Stimulated activated CD8-positive, alpha-beta memory T cell treated with anti-CD3 and anti-CD28 coated beads, Interleukin-12 subunit alpha, Interleukin-12 subunit beta, amount 100 ng/mL, for 1 hour (primary cell): ENCODE measurements at places on chromosomes 11 and 22.

GRCh38 chr11:134997652-134998320 lies 585.7 kb upstream of the B3GAT1 start:
- DNase-seq, result no peak

DNA sequence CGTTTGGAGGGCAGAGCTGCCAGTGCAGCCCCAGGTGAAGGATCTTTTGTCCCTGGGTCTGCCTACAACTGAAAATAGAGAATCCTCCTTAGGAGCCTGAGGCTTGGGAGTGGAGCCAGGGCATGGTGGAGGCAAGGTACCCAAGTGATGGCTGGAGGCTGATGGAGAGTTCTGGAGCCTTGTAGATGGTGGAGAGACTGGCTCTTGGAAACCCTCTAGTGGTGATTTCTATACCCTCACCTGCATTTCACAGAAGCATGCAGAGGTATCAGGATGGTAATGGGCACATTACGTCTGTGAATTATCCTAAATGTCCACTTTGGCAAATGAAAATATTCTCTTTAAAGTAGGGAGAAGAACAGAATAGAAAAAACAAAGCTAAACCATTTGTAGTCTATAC lies 44.4 kb downstream of the INSC start:
- DNase-seq, result no peak

GRCh38 chr11:13956988-13957387 lies 5.5 kb upstream of the SPON1 start:
- no peak for DNase-seq

DNA sequence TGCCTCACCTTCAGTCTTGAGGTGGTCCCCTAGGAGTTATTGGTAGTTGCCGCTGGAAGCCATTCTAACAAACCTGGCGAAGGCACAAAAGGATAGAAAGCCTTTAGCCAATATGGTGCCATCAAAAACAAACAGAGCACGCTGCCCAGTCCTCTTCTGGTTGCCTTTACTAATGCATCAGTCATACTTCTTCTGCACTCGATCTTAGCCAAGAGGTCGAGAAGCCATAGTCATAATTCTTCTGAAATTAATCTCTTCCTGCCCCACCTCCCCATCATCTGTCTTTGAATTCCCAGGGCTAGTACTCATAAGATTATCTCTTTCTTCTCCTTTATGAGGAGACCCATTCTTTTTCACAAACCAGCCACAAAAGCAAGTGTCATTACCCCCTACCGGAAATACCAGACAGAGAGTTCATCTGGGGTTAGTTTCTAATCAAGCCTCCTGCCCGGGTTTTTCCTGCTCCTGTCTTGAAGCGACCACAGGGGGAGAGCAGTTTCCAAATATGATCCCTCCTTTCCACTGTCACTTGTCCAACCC lies 21.4 kb upstream of the EHF start:
- no peak for DNase-seq

DNA sequence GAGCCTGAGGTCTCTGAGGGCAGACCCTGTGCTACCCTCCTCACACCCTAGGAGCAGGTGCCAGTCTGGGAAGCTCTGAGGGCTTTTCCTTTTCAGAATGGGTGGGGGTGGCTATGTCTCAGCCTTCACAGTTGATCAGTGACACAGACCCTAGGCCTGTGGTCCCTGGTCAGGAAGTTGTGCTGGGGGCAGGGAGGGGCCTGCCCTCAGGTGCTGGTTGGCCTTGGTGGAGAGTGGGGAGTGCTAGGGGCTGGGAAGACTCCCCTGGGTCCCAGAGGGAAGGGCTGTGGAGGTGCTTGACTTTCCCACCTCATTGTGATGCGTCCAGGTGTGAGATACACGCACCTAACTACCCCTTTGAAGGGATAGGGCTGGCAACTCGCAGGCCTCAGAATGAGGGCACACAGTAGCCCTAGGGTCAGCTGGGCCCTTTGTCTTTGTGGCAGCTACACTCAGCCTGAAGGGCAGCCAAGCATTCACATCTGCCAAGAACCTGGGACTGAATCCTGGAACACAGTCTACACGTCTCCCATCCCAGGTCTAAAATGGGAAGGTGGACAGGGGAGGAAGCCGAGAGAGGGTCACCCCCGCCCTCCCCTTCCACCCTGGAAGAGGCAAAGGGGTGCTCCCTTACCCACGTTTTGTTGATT lies 31.2 kb upstream of the ATXN10 start:
- DNase-seq, result no peak

DNA sequence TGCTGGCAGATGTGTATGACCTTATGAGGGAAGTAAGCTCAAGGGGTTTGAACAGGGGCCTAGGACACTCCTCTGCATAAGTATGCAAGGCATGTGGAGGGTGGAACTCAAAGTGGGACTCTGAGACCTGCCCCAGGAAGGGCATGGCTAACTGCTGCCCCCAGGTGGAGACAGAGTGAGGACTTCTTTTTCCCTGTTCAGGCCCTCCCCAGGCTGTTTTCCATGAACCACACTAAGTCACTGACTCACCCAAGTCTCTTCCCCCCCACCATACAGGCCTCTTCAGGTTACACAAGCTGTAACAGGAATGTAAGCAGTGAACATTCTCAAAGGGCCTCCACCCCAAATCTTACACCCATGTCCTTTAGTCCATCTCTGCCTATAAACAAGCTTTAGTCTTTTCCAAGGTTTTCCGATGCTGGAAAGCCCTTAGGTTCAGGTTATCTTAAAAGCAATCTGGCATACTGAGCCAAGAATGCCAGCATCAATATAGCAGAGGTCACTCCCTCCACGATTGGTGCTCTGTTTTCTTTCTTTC lies 13.1 kb downstream of the EEF1G start:
- peak; percentile 75 for DNase-seq

DNA sequence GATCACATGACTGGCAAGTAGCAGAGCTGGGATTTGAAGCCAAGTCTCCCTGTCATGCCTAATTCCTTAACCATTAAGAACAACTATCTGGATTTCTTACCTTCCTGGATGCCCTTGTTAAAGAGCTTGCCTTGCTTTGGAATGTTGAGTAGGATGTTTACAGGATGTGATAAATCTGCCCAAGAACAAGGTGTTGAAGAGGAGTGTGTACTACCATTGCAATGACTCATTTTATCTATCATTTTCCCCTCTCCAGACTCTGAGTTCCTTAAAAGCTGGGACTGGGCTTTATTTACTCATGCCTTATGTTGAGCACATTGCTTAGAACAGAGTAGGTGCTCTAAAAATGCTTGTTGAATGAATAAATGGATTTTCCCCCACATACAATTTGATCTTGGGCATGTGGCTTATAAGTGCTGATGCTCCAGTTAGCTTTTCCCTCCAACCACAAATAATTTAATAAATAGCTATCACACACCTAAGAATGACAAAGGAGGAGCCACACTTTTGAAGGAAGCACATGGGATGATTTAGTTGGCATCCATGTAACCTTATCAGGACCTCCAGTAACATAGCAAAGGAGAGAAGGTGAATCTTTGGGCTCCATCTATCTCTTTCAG lies 268.6 kb upstream of the SESN3 start:
- no peak for DNase-seq

- DNase-seq, result no peak
Measured at GRCh38 chr11:86595451-86595850, 77.0 kb downstream of the ME3 start.

- DNase-seq, result no peak
Measured at GRCh38 chr11:61917334-61918109, at the start of gene RAB3IL1. Gene RAB3IL1 (minus strand): TSS chr11:61917566. CDS start chr11:61917367, 199 bp downstream.

- DNase-seq, result no peak
Measured at GRCh38 chr11:83475760-83476159, 189.6 kb upstream of the CCDC90B start.

- no peak for DNase-seq
Measured at GRCh38 chr11:282630-283360, 4.6 kb downstream of the NLRP6 start.

GRCh38 chr11:106920899-106921509 lies 97.3 kb downstream of the GUCY1A2 start:
- no peak for DNase-seq

DNA sequence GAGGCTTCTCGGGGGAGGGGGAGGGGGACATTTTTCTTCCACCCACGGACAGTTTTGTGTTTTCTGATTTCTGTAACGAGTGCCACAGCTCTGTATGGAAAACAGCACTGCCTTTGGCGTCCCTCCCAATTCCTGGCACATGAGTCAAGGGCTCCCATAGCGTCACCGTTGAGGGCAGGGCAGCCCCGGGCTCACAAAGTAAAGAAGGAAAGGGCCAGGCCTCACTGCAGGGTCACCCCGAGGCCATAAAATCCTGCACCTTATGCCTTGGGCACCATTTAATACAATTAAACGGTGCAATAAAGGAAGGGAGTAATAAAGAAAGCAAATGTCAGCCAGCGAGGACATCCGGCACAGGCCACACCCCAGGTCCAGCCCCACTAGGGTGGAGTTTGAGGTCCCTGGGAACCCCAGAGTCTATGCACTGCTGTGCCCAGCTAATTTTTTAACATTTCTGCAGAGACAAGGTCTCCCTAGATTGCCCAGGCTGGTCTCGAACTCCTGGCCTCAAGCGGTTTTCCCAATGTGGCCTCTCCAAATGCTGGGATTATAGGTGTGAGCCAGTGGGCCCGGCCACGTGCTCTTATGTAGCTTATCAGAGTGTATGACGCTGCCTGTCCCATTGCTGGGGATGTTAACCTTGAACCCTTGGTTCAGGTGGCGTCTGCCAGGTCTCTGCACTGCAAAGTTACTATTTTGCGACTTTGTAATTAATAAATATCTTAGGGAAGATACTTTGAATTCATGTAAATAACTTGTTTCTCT lies 13.6 kb upstream of the MUC2 start:
- no peak for DNase-seq

- DNase-seq, result no peak
Measured at GRCh38 chr11:31922450-31922849, 111.3 kb upstream of the PAX6 start.

- DNase-seq, result no peak
Measured at GRCh38 chr22:26570864-26571525, 18.9 kb downstream of the TPST2 start.

GRCh38 chr22:38202437-38203089 lies 769 bp downstream of the MAFF start:
- DNase-seq, result peak; percentile 15

- no peak for DNase-seq
Measured at GRCh38 chr11:63779039-63779438, 10.5 kb upstream of the ZFTA start.

- no peak for DNase-seq
Measured at GRCh38 chr11:1992111-1992510, 5.5 kb downstream of the H19 start.

- no peak for DNase-seq
Measured at GRCh38 chr22:49961601-49962011, 1.0 kb downstream of the PIM3 start.

- no peak for DNase-seq
Measured at GRCh38 chr11:3942956-3943497, 87.6 kb downstream of the STIM1 start.

- DNase-seq, result no peak
Measured at GRCh38 chr11:18794956-18795355, 3.4 kb upstream of the PTPN5 start.

- no peak for DNase-seq
Measured at GRCh38 chr11:114291381-114291780, 4.8 kb upstream of the NNMT start.

DNA sequence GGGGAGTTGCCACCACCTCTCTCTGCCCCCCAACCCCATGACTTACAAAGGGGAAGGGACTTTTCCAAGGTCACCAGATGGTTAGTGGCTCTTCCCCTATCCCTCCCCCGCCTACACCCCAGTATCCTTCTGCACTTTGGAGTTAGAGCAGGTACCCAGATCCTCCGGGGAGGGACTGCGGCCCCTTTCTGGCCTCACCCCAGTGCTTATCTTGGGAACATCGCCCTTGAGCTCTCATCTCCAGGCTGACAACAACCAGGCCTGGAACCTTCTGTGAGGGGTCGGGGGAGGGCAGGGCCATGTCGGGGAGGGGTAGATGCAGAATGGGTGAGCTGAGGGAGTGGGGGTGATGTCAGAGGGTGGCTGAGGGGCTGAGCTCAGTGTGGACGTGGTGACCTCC lies 7.5 kb upstream of the NAALADL1 start:
- no peak for DNase-seq

GRCh38 chr11:119361056-119361787 lies 14.7 kb upstream of the MFRP start:
- no peak for DNase-seq

- no peak for DNase-seq
Measured at GRCh38 chr11:129973068-129973467, 29.6 kb downstream of the PRDM10 start.

- no peak for DNase-seq
Measured at GRCh38 chr22:36406721-36407120, 19.0 kb upstream of the MYH9 start.

DNA sequence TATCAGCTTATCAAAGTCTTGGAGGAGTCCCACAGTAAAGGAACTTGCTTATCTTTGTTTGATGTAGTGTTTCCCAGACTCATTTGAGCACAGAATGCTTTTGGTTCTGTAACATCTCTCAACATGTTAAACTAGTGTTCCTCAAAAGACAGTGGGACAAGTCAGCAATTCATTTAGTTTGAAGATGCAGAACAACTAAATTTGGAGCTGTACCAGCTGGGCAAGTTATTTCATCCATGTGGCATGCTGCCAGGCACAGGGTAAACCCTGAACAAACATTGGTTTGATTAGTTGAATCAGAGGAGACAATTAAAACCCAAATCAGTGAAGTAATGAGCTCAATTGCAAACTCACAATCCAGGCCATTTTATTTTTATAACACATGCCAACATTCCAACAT lies 141.2 kb downstream of the CSNK2A3 start:
- no peak for DNase-seq

- no peak for DNase-seq
Measured at GRCh38 chr11:114159320-114159719, 99.8 kb downstream of the ZBTB16 start.

DNA sequence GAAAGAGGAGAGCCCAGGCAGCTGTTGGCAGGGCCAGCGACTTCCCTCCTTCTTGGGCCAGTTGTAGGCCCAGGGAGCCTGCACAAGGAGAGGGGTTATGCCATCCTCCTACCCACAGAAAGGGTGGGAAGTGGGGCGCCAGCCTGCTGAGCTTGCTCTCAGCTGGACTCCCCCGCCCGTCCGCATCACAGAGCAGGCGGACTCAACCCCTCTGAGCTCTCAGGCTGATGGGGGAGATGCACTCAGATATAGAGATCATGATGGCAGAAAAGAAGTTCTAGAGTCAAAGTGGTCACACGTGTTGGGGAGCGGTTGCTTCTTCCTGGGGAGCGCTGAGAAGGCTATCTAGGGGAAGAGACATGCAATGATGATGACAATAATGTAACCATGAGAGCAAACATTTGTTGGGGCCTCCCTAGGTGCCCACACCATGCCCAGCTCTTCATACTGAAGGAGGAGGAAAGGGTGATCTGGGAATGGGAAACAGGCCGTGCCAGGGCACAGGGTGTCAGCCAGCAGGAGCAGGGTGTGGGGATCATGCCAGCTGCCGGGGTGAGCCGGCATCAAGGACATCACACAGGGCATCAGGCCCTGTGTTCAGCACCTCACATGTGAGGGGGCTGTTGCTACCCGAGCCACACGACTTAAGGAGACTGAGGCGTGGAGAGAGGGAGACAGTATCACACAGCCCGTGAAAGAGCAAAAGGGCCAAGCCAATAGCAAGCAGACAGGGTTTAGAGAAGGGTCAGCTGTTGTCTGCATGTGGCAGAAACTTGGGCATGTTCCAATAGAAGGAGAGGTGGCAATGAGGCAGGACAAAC lies 7.7 kb downstream of the SLC35E4 start:
- DNase-seq, result no peak

- DNase-seq, result no peak
Measured at GRCh38 chr11:45924036-45924915, 1.8 kb downstream of the LARGE2 start.
